DMS 273 treated with DMSO at 0.1 percent for 48 hours (cell line): ENCODE measurements at places on chromosomes 6 and 20.
A peak's percentile ranks its signal among the peaks of the same experiment; 100 is the strongest.

DNA sequence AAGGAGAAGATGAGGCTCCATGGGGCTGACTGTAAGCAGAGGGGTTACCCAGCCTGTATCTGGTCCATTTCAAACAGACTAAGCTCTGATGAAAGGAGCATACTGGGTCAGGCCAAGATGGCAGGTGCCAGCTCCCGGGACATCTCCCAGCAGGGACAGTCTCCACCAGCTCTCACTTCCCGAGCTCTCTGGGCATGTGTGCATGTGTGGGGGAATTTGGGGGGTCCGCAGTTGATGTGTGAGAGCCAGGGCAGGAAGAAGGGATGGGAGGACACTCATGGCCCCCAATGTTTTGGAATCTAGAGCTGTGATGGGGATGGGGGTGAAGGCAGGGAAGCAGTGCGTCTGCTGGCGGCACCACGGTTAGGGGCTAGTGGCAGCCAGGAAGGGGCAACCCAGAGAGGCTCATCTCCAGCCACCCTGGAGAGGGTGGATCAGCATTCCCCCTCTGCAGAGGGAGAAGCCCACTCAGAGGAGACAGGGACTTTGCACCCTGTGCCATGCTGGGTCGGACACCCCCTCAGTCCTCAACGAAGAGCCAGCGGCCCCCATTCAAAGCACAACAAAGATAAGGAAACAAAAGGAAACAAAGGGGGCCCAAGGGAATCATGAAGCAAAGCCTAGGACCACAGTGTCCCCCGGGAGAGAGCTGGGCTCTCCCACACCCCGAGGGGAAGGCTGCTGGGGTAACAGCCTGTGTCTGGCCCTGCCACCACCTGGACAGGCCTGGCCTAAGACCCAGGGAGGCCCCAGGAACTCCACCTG lies 52.4 kb downstream of the DSTN start:
- no peak for DNase-seq

DNA sequence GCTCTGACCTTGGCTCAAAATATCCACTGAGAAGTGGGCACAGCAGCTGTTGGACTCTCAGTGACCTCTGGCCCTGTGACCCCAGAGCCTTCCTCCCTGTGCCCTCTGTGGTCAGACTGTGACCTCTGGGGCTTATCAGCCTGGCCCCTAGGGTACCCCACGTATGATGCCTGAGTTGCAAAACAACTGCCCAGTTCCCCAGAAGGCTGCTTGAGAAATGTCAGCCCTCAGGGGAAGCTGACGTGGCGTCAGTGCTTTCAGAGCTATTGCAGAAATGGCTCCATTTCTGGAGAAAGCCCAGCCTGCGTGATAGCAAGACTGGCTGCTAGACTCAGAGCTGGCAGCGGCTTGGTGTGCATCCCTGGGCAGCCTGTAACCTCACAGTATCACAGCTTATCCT lies 31.5 kb upstream of the TGM2 start:
- no peak for DNase-seq

DNA sequence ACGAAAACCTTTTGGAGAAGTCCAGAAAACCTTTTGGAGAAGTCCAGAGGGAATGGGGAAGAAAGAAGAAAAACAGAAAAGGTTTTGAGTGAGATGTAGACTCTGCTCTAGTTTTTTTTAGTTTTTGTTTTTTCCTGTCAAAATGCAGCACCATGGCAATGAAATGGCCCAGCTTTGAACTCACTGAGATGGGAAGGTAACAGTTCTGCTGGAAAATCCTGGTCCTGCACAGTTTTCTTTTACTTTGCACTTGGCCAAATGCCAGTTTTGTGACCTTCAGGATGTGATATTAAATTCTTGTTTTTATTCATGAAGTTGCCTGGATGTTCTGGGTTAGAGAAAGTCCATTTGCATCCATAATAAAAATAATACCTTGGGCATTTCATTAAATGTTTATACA lies 145.7 kb downstream of the CFAP61 start:
- no peak for DNase-seq

DNA sequence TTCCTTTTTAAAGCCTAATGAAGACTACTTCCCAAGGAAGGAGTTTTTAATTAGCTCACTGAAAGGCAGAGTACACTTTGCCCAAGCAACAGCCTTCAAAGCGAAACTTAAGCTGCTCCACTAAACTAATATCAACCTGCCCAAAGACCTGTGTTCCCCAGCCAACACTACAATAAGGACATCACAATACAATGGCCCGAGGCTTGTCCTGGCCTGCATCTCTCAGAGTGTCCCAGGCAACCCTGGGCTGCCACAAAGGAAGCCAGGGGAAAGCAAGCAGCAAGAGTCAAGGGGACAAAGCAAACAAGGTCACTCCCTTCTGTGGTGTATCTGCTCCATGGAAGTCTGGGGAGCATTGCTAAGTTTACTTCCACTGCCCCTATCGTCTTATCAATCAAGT lies 52.3 kb downstream of the PIGU start:
- no peak for DNase-seq

- peak; percentile 80 for DNase-seq
Measured at GRCh38 chr20:46130534-46130933, 12.4 kb downstream of the CD40 start.

DNA sequence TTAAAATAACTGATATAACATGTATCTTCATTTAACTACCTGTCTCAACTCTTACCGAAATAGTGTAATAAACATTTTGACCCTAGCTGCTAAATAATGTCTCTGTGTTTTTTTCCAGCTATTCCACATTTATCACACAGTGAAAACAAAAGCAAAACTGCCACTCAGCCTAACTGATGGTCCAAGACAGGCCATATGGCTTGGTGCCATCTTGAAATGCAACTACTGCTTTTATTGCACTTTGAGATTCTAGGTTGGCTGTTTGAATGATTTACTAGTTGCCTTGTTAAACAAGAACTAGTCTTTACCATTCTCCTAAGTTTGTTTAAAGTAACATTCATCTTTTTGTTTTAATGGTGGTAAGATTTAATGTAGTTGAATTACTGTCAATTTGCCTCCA lies 739.8 kb downstream of the TFAP2A start:
- no peak for DNase-seq

DNA sequence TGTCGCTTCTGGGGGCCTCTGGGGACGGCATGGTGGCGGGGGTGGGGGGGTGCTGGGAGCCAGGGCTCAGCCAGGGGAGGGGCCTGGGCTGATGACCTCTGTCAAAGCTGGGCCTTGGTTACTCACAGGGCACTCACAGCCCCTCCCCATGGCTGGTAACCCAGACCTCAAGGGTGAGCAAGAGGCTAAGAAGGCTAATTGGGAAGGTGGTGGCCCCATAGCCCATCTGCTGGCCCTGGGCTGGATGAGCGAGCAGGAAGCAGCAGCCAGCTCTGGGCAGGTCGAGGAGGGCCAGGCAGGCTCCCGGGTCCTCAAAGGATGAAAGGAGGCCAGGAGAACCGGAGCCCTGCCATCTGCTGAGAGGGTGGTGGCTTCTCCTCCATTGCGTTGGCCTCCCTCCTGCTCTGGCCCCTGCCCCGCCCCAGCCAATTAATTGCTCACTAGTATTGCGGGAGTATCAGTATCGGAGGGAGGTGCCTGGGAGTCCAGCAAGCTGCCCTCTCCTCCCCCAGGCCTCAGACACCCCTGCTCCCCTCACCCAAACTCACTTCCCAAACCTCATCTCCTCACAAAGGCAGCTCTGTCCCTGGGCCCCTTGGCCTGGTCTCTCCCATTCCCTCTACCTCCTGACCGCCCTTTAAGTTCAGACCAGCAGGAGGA lies 1.0 kb upstream of the CDSN start:
- no peak for DNase-seq

DNA sequence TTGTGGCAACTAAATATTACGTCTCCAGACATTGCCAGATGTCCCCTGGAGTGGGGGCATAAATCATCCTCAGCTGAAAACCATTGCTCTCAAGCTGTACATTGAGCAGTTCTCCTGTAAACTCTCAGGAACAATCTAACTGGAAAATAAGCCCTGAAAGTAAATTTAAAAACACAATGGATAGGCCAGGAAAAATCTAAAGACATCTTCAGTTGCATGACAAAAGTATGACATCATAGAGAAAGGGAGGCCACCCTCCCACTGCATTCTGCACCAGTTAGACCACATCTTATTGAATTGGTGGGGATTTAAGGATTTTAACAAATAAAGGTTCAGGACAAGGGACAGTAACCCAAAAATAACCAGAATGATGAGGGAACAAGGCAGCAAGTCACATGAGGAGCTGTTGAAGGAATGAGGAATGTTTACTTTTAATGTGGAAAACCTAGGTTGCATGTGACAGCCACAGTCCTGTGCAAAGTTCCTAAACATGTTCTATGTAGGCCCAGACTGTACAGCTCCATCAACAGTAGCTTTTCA lies 5.3 kb downstream of the PLA2G7 start:
- no peak for DNase-seq

DNA sequence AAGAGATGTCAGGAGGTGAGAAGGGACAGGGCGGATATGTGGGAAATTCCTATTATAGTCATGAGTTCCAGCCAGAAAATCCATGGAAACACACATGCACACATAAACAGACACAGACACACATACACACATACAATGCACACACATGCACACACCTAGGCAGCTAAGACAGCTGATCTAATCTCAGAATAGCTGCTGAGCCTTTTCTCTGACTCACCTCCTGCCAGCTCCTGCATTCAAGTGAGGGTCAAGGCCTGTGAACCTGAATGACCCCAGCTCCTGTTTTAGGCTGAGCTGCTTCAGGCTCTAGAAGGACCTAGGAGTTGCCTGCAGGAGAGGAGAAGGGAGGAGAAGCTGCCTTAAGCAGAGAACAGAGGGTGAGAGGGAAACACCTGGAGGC lies 21.6 kb upstream of the RAET1L start:
- no peak for DNase-seq

GRCh38 chr6:15296735-15297134 lies 50.9 kb downstream of the JARID2 start:
- DNase-seq = no peak

DNA sequence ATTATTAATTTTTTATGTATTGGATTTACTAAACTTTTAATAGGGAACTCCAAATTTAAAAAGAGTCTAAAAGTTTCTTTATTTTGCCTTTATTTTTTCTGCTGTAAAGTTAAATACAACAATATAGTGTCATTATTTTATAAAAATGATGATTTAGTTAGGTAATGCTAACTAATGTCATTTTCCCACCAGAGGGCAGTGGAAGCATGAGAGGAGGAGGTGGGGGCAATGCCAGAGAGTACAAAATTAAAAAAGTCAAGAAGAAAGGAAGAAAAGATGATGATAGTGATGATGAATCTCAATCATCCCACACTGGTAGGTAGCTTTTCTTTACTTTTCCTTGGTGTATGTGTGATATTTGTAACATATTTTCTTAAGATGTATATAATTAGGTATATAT lies 20.2 kb upstream of the FHL5 start:
- DNase-seq = no peak

DNA sequence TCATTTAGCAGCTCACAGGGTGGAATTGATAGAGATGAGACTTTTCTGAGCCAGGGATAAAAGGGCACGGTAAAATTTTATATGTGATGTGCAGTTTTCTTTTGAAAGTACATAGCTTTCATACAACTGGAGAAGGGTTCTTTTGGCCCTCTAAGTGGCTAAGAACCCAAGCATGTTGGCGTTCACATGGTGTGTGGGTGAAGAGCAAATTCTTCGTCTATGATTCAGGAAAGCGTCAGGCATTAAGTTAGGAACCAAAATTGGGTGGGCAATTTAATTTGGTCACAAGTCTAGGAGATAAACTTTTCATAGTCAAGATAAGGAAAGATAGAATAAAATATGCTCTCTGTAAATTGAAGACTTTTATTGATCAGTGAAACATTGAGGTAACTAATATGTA lies 153.9 kb downstream of the UTRN start:
- DNase-seq = no peak

DNA sequence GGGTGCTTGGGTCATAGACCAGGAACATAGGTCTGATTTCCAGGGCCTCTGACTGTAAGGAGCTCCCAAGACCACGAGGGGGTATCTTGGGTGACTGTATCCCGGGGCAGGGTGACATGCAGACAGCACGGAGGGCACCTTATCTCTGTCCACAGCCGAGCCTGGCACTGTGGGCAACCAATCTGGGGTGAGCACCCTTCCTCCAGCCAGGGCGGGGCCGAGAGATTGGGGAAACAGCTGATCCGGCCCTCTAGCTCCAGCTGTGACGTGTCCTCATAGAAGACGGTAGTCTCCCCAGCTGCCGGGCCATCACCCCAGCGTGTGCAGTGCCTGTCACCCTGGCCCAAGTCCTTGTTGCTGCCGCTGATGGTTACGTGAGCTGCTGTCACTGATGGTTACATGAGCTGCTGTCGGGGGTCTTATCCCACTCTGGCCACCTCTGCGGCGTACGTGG lies 139.6 kb upstream of the RNF24 start:
- DNase-seq = no peak

- DNase-seq = no peak
Measured at GRCh38 chr20:33169176-33169794, 1.3 kb downstream of the BPIFA2 start.

GRCh38 chr6:129672341-129672682 lies 37.7 kb downstream of the ARHGAP18 start:
- DNase-seq = no peak

- DNase-seq = no peak
Measured at GRCh38 chr6:111734068-111735061, 128.7 kb upstream of the TRAF3IP2 start.

- DNase-seq = no peak
Measured at GRCh38 chr6:24900917-24901697, 34.7 kb downstream of the RIPOR2 start.

DNA sequence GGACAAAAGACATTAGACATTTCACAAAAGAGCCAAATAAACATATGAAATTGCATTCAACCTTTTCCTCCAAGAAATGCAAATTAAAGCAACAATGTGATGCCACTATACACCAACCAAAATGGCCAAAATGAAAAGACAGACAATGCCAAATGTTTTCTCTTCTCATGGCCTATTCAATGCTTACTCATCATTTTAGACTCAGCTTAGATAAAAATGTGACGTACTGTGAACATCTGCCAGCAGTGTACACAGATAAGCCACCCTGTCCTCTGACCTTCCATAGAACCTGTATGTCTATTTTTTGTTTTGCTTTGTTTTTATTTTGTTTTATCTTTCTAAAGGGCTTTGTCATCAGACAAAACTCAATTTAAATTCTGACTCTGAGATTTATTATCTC lies 385.2 kb downstream of the FRK start:
- DNase-seq = no peak

- DNase-seq = no peak
Measured at GRCh38 chr6:151999194-151999593, 191.7 kb downstream of the ESR1 start.

DNA sequence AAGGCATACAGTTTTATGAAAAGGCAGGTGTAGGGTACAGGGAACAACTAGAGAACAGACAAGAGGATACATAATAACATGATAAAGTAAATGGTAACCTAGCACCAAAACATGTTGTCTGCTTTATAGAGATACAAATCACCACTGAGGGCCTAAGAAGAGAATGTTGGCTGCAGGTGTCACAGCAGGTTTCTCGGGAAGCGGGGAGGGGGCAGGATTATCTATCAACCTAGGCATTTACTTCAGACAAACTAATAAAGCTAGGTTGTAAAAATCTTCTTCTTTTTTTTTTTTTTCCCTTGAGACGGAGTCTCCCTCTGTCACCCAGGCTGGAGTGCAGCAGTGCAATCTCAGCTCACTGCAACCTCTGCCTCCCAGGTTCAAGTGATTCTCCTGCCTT lies 22.7 kb downstream of the PIM1 start:
- no peak for DNase-seq
